Uterus (tissue), 4 donors: ENCODE measurements at places on chromosomes 6 and 20. TPM values are rescaled to one million over a fixed set of nuclear protein-coding genes. Genes with fewer than 3 reads are reported as not detected.

DNA sequence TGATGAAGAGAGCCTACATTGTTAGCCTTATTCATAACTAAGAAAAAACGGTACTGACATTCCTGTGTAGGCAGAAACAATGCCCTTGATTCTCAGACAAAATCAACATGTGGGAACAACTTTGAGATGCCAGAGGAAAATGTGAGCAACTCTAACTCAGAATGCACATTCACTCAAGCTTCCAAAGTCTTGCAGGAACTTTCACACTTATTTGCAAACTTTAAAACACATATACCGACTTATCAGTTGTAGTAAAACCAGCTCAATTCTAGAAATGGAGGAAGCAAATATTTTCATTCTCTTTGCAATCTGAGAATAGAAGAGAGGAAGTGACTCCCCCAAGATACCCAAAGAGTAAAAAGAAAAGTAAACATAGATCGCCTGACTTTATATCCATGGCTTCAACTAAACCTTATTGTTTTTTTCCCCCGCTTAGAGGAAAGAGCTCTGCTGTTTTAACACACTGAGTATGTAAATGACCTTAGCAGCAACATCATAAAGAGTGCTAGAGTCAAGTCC, 117.6 kb downstream of the EPB41L2 start:
- no peak overlapping the region for H3K4me3 ChIP-seq
- H3K27me3 ChIP-seq, result no peaks in the 10 kb centered on the region
- no peaks in the 10 kb centered on the region for H3K36me3 ChIP-seq
- H3K4me1 ChIP-seq, result no peaks in the 10 kb centered on the region
- H3K27ac ChIP-seq, result no peak overlapping the region

GRCh38 chr20:36214684-36215256, 21.5 kb upstream of the AAR2 start:
- H3K4me1 ChIP-seq, result no peaks in the 10 kb centered on the region
- no peaks in the 10 kb centered on the region for H3K36me3 ChIP-seq
- no peak overlapping the region for H3K4me3 ChIP-seq

The FERMT1 gene
- total RNA-seq, result under 0.01 TPM

The ECT2L gene
- 0.52 TPM for total RNA-seq

DNA sequence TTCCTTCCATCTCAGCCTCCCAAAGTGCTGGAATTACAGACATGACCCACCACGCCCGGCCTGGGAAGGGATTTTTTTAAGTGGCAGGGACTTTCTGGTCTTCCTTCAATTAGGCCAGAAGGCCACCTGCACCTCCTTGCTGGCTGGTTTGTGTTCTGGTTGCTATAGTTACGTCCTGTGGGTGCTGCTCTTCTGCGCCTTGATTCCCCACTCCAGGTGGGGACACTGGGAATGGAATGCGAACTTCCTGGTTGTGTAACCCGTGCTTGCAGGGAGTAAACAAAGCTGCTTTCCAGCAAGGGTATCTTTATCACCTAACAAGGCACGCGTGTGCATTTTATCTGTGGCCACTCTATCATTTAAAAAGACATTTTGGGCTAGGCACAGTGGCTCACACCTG, 117.7 kb downstream of the PLEKHG1 start:
- no peaks in the 10 kb centered on the region for H3K27me3 ChIP-seq
- H3K27ac ChIP-seq, result no peak overlapping the region
- H3K4me1 ChIP-seq, result no peaks in the 10 kb centered on the region
- DNase-seq, result no peak
- no peak overlapping the region for H3K4me3 ChIP-seq
- H3K36me3 ChIP-seq, result no peaks in the 10 kb centered on the region

The CD40 gene
- 36.5 TPM for total RNA-seq

DNA sequence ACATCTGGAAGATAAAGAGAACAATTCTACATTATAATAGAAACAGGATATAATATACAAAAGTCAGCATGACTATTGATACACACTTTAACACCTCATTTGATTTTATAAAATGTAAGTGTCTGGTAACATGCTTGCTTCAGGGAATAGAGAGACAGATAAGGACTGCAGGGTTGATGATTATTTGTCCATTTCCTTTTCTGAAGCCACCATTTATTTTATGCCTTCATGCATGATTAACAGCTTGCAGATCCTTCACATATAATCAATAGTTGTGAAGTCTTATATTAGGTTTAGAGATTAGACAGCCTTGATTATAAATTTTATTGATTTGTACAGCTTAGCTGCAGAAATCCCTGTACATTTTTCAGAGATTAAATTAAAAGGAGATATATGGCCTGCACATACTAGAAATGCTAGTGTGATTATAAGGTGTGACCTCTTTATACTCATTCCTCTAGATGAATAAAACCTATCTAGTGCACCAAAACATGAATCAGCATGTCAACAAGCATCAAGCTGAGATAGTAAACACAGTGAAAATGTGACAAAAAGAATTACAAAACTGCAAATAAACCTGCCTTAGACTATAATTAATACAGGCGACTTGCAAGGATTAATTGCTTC, 198.8 kb upstream of the THEMIS start:
- H3K27me3 ChIP-seq, result no peaks in the 10 kb centered on the region
- H3K4me1 ChIP-seq, result no peaks in the 10 kb centered on the region
- H3K36me3 ChIP-seq, result no peaks in the 10 kb centered on the region

The LCA5 gene
- total RNA-seq, result 8.5 TPM

DNA sequence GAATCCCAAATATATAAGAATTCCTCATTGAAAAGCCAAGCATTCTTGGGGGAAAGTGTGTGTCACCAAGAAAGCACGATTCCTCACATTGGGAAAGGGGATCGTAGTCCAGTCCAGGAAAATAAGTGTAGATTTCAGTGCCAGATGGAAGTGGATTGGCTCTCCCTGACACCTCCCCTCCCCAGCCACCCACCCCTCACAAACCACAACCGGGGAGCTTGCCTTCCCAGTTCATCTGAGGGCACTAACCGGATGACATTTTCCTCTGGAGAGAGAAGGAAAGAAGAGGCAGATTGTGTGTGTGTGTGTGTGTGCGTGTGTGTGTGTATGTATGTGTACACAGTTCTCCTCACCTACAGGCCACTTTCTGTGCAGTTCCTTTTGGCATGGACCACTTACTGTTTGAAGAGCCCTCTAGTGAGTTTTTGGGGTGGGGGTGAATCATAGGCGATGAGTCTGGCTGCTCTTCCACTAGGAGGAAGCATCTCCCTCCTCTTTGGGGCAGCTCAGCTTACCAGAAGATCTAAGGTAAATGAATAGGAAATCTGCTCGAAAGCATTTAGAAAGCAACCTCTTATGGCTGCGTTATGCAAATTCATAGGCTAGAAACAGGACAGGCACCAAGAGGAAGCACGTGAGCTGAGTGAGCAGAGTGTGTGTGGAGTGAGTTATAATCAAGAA, 20.8 kb downstream of the DAAM2 start:
- peak; percentile 51 for DNase-seq
- no peak overlapping the region for H3K4me3 ChIP-seq
- no peaks in the 10 kb centered on the region for H3K27me3 ChIP-seq
- peak overlapping the region; percentile 64 for H3K27ac ChIP-seq

DNA sequence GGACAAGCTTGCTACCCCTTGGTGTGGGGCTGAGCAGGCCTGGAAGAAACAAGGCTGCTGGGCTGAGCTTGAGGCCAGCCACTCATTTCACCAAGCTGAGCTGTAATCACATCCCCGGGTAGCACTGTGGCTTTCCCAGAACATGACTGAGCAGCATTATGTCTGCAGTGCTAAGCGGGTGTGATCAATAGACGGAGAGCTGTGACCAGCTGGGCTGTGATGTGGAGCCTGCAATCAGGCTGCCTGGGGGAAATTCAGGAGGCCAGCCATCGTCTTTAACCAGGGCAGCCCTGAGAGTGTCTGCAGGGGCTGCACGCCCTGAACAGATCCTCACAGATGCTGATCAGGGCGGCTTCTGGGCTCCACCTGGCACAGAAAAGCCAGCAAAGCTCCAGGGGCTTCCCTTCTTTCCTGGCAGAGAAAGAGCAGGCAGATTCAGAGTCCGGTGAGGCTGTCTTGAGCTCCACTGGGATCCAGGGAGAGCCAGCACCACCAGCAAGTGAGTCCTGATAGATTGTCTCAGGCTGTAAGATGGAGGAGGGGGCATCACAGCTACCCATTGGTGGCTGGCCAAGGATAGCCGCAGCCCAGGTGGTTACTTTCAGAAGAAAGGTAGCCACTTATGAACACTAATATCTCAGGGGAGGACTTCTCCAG, 165.9 kb downstream of the NRN1 start:
- H3K4me3 ChIP-seq, result no peak overlapping the region
- H3K4me1 ChIP-seq, result no peaks in the 10 kb centered on the region
- no peaks in the 10 kb centered on the region for H3K36me3 ChIP-seq
- no peak overlapping the region for H3K27ac ChIP-seq
- DNase-seq, result no peak

DNA sequence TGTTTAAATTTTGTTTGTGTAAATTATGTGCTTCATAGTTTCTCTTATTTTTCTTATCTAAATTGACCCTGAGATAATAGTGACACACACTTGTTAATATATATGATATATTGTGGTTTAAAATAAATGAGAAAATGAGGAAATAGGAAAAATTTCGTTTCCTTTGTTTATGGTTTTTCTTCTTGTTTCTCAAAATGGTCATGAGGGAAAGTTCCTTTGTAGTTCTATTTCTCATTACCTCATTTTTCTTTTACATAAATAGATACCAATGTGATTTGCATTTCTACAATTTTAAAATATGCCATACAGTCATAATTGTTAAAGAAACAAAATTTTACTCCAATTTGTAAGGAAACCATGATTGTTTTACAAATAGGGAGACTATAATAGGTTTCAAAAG, 9.2 kb downstream of the OR2A4 start:
- DNase-seq, result no peak
- H3K27ac ChIP-seq, result no peak overlapping the region
- H3K4me3 ChIP-seq, result no peak overlapping the region
- no peaks in the 10 kb centered on the region for H3K4me1 ChIP-seq

DNA sequence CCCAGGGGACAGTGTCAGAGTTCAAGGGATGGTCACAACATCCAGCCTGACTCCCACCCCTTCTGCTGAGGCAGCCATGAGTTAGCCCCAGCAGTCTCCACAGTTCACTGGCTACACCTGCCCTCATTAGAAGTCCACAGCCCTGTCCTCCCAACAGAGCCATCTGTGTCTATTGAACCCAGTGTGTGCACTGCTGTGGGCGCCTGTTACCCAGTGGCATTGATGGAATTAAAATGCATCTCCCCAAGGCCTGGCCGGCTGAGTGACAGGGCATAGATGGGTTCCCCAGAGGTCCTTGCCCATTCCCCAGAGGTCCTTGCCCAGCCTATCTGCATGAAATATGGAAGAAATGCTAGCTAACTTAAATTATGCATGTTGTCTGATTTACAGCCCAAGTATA, 73.3 kb downstream of the PCSK2 start:
- H3K36me3 ChIP-seq, result no peaks in the 10 kb centered on the region
- no peak for DNase-seq
- no peaks in the 10 kb centered on the region for H3K4me1 ChIP-seq

The NKX2-2 gene
- total RNA-seq, result not detected

- H3K4me3 ChIP-seq, result no peak overlapping the region
- H3K27ac ChIP-seq, result no peak overlapping the region
- no peaks in the 10 kb centered on the region for H3K36me3 ChIP-seq
- H3K4me1 ChIP-seq, result no peaks in the 10 kb centered on the region
- no peak for DNase-seq
Measured at GRCh38 chr6:133584823-133585222, 304.1 kb upstream of the TCF21 start.

DNA sequence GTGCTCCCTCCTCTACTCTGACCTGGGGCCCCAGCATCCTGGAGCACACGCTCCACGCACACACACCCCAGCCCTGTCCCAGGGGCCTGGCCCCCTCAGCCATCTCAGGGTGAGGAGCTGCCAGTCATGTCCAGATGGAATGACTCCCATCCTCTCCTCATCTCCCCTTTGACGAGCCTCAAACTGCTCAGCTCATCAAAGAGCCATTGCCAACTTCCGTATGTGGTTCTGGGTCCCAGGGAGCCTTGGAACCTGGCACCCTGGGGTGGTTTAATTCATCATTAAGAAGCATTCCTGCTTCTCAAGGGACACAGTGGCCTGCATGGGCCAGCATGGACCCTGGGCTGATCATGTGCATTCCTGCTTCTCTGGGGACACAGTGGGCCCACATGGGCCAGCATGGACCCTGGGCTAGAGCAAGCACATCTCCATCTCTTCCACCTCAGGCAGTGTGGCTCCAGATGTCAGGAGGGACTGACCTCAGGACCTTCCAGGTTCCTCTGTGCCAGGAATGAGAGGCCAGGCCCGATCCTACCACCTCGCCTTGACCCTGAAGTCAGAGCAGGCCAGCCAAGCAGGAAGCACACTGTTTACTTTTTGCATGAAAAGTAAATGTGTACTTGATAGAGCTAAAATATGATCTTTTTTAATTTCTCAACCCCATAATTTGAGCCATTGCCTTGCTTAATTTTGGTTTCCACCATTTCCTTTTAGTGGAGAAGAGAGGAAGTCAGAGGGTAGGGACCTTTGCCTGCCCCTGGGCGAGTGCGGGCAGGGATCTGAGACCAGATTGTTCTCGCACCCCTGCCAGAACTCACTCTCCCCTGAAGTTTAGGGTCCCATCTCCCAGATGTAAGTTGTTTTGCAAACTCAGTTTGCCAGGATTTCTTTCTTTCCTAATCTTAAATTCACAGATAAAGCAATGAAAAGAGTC, 26.1 kb downstream of the SPATA2 start:
- H3K4me1 ChIP-seq, result peaks cover 6% of the 10 kb centered on the region
- no peaks in the 10 kb centered on the region for H3K27me3 ChIP-seq
- peak overlapping the region; percentile 58 for H3K27ac ChIP-seq
- H3K4me3 ChIP-seq, result no peak overlapping the region
- no peak for DNase-seq

GRCh38 chr6:38302838-38303237, 336.9 kb downstream of the BTBD9 start:
- no peaks in the 10 kb centered on the region for H3K36me3 ChIP-seq
- DNase-seq, result no peak
- peaks cover 5% of the 10 kb centered on the region for H3K4me1 ChIP-seq
- H3K27ac ChIP-seq, result no peak overlapping the region
- no peaks in the 10 kb centered on the region for H3K27me3 ChIP-seq

DNA sequence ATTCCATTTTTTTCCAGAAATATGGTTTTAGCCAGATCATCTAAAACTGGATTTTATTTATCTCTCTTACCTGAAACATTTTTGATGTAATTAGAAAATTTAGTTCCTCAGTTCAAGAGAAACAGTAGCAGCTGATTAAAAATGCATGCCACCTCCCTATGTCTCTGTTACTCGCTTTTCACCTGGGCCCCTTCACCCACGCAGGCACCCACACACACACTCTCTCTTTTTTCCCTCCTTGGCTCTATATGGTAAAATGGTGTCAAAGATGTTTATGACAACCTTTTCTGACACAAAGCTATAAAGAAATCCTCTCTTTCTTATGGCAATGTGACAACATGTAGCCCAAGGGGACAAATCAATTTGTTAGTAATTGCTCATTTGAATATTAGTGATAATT, 5.8 kb upstream of the SGK1 start:
- H3K27me3 ChIP-seq, result no peaks in the 10 kb centered on the region
- H3K4me1 ChIP-seq, result no peaks in the 10 kb centered on the region
- no peak overlapping the region for H3K27ac ChIP-seq
- no peaks in the 10 kb centered on the region for H3K36me3 ChIP-seq

GRCh38 chr6:147530132-147531060, 21.9 kb downstream of the SAMD5 start:
- DNase-seq, result no peak
- H3K27me3 ChIP-seq, result no peaks in the 10 kb centered on the region
- H3K4me1 ChIP-seq, result no peaks in the 10 kb centered on the region
- no peak overlapping the region for H3K4me3 ChIP-seq
- no peak overlapping the region for H3K27ac ChIP-seq
- no peaks in the 10 kb centered on the region for H3K36me3 ChIP-seq

The MED20 gene
- total RNA-seq, result 1.0 TPM
